ENCODE measurements at places on chromosomes 1 and 21. TPM values are rescaled to one million over a fixed set of nuclear protein-coding genes. Genes with fewer than 3 reads are reported as not detected.
A peak's percentile ranks its signal among the peaks of the same experiment; 100 is the strongest.

- no peak for DNase-seq
Measured at GRCh38 chr1:156868341-156868740, 7.7 kb downstream of the NTRK1 start.

DNA sequence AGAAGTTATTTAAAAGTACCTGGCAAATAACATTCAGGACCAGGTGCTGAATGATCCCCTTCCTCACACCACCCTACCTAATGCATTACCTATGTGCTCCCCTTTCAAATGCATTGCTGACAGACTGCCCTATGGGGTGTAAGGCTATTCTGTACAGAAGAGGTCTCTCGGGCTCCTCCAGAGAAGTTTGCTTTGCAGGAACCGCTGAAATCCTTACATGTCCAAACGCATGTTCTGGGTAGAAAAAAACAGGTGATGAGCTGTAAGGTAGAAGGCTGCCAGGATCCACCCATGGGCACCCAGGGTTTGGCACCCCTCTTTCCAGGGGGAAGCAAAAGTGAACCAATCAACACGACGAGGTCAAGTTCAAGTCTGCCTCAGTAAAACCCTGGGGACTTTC is 58.3 kb upstream of the TARBP1 start:
- DNase-seq = no peak

- peak; percentile 16 for DNase-seq
Measured at GRCh38 chr1:94552071-94552586, 10.6 kb upstream of the F3 start.

DNA sequence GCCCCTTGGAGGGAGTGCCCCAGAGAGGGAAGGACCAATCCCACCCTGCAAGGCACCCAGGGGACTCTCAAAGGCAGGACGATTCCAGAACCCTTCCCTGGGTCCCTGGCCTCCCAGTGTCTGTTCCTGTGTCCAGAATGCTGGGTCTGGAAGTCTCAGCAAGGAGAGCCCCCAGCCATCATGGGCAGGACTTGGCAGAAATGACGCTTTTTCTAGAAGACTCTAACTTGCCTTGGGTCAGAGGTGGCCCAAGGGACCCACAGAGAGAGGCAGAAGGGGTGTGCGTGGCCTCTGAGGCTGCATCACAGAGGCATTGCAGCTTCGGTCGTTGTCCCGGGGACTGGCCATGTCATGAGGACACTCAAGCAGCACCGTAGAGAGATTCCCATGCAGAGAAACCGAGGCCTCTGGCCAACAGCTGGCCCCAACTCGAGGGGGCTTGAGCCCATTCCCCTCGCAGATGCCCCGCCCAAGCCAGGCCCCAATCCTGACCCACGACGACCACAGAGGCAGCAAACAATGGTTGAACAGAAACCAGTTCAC is 57.8 kb downstream of the WNT9A start:
- no peak for DNase-seq

Gene SPRR4
- polyA plus RNA-seq = not detected

Gene ZFP69B
- 0.62 TPM for polyA plus RNA-seq

DNA sequence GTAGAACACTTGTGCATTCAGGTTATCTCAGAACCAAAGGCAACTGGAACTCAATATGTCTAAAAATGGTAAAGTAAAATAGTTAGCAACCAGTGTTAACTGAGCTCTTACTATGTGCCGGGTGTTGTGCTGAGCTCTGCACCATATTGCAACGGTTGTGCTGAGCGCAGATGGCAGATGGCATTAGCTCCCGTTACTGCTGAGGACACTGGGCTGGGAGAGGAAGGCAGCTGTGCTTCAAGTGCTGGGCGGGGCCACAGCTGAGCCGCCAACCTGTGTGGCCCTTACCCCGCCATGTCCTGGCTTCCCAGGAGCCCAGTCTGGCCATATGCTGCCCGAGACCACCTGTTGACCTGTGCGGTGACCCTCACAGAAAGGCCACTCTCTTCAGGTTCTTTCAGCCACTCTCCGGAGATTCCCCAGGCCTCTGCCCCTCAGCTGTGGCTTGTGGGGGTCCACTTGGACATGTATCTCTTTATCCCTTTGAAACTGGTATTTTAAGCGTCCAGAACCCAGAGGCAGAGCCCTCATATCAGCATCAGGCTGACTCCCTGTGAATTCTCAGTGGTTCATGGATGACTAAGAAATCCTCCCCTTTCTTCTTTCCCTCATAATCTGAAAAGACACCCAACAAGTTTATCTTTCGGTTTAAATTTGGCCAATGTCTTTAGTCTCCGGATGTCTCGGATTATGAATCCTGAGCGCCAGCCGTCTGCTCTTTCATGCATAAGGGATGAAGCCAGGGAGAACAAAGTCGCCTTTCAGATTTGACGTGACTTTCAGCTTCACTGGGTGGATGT is 26.4 kb downstream of the LDLRAP1 start:
- DNase-seq = no peak

GRCh38 chr1:93275634-93276295 is 69.9 kb upstream of the DR1 start:
- no peak for DNase-seq

- DNase-seq = no peak
Measured at GRCh38 chr1:109089242-109090015, 1.1 kb upstream of the TMEM167B start.

Gene SPRR3
- not detected for polyA plus RNA-seq

DNA sequence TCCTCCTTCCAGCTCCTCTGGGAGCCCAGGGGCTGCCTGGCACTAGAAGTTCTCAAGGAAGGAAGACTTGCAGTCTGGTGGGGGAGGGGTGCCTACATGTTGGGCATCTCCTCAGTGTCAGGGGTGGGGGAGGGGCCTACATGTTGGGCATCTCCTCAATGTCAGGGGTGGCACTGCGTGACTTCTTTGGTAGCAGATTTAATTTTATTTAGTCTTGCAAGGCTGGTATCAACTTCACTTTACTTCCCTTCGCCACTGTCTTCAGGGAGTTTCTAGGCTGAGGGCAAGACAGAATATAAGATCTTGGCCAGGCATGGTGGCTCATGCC is 18.5 kb downstream of the ADORA1 start:
- DNase-seq = no peak

Gene LZIC
- 22.3 TPM for polyA plus RNA-seq

- peak; percentile 46 for DNase-seq
Measured at GRCh38 chr1:69221524-69221923, 346.2 kb upstream of the LRRC7 start.

Gene ZBTB8B
- polyA plus RNA-seq = 0.06 TPM

DNA sequence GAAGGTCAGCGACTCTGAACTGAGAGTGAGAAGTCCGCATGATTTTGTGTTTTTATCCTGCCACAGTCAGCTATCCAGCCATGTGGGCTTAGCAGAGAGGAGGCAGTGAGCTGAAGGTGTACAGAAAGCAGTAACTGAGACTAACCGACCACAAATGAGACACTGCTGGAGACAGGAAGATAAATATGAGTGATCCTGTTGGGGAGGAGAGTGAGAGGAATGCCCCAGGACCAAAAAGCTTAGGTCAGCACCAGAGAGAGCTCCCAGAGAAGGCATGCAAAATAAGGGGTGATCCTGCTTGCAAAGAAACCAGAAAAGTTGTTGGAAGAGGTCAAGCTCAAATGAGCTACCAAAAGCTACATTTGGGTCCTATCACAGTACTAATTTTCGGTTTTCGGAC is 63.7 kb downstream of the HLCS start:
- DNase-seq = peak; percentile 14

Gene FALEC
- not detected for polyA plus RNA-seq

DNA sequence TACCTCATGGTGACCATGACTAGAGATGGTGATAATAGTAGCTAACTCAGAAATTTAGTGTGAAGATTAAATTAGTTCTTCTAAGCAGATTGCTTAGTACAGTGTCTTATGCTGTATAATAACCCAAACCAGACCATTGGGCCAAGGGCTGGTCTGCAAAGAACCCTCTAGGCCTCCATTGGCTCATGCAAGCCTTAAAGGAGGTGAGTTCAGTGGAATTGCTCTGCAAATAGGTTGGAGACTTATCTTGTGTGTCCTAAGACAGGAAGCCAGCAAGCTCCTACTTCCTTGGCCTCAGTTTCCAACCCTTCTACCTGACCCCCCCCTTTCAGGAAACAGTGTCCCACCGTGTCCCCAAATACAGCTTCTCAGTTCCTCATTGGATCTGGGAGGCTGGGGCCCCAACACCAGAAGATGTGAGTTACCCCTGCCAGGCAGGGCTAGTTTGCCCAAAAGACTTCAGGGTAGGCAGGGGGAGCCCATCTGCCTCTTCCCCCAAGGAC is 1.9 kb upstream of the MEF2D start:
- no peak for DNase-seq

DNA sequence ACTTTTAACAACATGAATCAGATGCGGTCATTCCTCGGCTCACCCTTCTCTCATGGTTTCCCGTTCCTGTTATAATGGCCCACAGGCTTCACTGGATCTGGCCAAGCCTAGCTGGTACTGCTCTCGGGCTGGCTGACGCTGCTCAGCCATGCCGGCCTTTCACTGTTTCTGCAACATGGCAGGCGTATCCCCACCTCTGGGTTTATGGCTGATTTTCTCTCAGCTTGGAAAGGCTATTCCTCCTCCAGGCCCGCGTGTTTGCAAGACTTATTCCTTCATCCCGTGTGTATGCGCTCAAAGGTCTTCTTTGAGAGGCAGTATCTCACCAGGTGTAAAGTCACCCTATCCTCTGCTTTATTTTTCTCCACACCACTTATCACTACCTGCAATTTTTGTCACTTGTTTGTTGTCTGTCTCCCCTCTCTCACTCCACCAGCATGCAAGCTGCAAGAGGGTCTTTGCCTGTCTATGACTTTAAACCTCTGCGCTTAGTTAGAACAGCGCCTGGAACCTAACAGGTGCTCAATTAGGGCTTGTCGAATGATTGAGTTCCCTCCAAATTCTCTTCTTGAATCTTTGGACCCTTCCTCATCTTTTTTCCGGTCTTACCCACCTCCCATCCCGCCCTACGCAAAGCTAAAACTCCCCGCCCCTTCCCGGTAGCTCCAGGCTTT is 491 bp upstream of the RAP1A start:
- peak; percentile 72 for DNase-seq

- DNase-seq = peak; percentile 75
Measured at GRCh38 chr1:1669468-1670440, 10.9 kb upstream of the CDK11B start.

Gene GPR153
- 1.1 TPM for polyA plus RNA-seq

Gene PLA2G5
- polyA plus RNA-seq = 0.58 TPM

Gene GPR157
- 3.2 TPM for polyA plus RNA-seq

GRCh38 chr21:42424914-42425541 is 21.3 kb downstream of the UBASH3A start:
- DNase-seq = no peak

Gene PFDN2
- polyA plus RNA-seq = 149 TPM

GRCh38 chr1:3656450-3657095 is 4.3 kb downstream of the TP73 start:
- no peak for DNase-seq

Measured in kidney (tissue), 22 donors.